Nucleus accumbens (tissue), 56 donors: ENCODE measurements at places on chromosomes 12 and 14.

DNA sequence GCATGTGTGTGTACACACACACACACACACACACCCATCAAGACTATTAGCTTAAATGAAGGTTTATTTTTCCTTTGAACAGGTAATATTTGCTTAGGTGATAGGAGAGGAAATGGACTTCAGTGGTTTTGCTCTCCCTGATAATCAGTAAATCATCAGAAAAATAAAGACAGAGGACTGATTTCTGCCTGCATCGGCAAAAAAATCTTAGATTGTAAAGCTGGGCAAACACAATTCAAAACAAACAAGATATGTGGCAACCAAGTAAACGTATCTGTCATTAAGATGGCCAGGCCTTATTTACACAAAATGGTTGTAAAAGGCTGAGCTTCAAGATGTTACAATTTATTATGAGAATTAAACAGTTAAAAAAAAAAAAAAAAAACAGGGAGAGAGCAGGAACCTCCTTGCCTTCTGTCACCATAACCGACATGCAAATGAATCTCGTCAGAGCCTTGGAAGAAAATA, 31.3 kb downstream of the PRKD1 start:
- DNase-seq = no peak

DNA sequence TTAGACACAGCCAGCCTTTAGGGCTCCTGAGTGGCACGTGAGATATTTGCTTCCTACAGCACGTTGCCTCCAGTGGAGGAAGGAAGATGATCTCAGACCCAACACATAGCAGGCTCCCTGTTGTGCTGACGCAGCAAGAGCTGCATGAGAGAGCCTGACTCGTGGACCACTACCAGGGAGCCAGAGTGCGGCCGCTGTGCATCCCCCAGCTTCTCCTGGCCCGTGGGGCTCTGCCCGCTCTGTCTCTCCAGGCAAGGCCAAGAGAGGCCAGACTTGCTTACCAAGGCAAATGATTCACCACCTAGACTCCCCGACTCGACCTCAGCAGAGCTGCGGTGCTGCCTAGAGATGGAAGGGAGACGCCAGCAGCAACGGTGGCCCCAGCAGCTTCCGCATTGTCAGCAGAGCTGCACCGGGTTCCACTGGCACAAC, 37.5 kb downstream of the MAP3K9 start:
- no peak for DNase-seq

- no peak for DNase-seq
These were observed 207.8 kb downstream of the NAV3 start for GRCh38 chr12:78038541-78038940.

DNA sequence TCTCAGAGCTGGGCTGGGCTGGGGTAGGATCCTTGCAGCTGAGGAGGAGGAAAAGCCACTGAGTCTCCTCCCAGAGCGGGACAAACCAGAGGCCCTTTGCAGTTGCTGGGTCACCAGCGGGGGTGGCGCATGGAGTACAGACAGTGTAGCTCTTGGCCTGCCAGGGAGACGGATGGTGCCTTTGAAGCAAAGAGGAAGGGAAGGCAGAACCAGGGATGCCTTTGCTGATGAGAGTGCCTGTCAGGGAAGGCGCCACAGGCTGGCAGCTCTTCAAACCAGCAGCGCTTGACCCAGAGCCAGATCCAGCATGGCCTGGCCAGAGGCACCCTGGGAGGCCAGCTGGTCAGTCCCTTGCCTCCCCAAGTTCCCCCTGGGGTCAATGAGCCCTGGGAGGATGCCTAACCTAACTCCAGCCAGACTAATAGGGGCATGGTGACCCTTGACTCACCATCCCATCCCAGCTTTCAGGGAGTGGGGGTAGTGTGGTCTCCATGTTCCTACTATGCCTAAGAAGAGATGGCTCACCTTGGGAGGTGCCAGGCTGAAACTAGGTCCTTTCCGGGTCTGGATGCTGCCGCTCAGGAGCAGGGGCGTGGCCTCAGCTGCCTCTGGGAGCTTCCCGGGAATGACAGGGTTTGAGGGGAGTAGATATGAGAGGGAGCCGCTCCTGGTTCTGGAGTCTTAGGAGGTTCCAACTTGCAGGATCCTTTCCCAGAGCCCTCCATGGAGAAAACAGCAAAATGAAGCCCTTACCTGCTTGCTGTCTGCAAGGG, 19.8 kb downstream of the VASH1 start:
- peak; percentile 76 for DNase-seq

DNA sequence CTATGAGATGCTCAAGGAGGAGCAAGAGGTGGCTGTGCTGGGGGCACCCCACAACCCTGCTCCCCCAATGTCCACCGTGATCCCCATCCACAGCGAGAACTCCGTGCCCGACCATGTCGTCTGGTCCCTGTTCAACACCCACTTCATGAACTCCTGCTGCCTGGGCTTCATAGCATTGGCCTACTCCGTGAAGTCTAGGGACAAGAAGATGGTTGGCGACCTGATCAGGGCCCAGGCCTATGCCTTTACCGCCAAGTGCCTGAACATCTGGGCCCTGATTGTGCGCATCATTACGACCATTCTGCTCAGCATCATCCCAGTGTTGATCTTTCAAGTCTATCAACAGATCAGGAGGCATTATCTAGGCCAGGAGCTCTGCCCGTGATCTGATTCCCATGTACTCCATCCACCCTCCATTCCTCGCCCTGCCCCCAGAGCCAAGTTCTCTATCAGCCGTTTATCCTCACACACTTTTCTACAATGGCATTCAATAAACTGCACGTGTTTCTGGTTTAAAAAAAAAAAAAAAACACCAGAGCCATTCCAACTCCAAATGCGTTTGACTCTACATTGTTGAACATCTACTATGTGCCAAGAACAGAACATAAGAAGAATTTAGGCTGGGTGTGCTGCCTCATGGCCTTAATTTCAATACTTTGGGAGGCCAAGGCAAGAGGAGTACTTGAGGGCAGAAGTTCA, 17.5 kb downstream of the ATXN2 start:
- no peak for DNase-seq
